AG04450 (cell line): ENCODE measurements at places on chromosomes 5 and 9. TPM values are rescaled to one million over a fixed set of nuclear protein-coding genes. Genes with fewer than 3 reads are reported as not detected.

DNA sequence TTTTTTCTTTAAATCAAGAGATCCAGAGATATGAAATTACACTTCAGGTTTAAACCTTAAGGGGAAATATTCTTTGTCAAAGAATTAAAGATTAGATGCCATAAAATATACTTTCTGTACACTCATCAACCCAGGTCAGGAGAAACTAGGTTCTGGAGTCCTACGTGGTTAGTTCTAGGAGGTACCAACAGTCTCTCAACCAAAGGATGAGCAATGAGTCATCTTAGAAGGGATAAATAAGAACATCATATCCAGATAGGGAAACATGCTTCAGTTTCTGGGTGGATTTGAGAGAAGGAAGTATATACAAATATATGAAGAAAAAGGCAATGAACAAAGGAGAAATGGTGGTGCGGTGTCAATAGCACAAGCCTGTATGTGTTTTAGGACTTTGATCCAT is 98.2 kb downstream of the CSNK1G3 start:
- no peak for DNase-seq

CDC20B gene
- not detected in 2 replicates for polyA plus RNA-seq

GRCh38 chr9:70435948-70436347 is 21.5 kb upstream of the KLF9 start:
- no peak for DNase-seq

- DNase-seq, result no peak
Measured at GRCh38 chr9:21709464-21710058, 92.9 kb upstream of the MTAP start.

DNA sequence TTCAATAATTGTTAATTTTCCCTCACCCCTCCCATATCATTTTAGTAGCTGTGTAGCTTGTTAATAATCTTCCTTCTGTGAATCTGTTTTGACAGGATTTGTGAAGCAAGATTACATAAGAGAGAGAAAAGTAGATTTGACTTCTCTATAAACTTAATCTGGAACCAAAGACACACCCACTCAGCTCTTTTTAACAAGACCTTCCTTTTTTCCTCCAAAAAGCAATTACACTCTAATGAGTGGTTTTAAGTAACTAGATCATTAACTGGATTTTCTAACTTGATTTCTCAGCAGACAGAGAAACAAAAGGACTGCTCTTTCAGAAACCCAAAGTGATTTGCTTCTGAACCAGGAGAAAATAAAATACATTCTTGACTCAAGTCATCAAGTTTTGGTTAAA is 21.9 kb downstream of the RFK start:
- no peak for DNase-seq

DNA sequence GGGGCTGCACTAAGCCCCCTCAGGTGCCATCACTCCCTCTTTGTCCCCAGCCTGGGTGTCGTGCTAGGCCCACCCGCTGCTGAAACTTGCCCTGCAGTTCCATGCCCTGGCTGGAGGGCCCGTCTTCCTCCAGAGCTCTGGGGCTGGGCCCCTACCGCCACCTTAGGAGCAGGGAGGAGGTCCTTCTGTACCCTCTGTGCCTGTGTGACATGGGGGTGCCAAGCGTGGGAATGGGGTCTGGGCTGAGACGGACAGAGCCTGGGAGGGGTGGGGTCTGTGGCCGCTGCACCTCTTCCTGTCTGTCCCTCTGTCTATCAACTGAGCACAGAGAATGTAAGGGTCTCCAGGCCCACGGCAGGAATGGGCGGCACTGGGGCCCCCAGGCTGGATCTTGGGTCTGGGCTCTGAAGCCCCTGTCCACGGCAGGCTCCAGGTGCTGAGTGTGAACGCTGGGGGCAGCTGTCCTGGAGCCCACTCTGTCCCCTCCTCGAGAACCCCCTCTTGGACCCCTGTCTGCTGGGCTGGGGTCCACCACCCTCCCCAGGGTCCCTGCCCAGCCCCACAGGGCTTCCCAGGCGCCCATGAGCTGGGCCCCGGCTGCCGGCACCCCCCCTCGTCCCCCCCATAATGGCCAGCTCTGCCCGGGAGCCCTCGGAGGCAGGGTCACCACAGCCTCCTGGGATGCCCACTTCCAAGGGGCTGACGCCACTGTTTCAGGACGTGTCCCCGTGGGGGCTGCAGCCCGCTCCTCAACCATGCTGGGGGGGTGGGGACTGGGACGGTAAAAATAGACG is 15.8 kb upstream of the NRARP start:
- no peak for DNase-seq

DNA sequence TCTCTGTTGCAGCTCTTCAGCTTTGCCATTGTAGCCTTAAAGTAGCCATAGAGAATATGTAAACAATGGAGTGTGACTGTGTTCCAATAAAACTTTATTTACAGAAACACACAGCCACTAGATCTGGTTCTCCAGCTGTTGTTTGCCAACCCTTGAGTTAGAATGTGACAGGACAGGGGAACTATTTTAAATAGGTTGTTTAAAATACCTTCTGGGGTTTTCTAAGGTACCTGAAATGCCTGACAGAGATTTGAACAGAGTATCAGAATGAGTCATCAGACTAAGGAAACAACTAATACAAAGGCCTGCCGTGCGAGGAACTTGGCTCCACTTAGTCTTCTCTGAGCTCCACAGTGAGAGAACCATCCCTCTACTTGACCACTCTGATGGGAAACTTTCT is 85.4 kb downstream of the HSD17B4 start:
- DNase-seq, result no peak

FCN1 gene
- not detected in 2 replicates for polyA plus RNA-seq

DNA sequence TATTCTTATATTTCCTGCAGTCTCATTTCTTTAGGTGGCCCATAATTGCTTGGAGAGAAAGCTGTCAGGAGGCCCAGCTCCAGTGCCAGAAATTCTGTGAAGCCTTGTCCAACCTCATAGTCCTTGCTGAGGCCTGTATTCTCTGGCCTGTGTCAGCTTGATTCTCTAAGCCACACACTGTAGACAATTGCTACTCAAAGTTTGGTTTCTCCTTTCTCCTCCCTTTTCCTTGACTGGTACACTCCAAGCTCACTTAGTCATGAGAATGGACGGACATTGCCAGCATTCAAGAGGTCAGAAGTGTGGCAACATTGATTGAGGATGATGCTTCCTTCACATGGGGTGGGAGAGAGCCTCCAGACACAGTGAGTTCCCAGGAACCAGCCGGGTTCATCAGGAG is 71.3 kb upstream of the CXCL14 start:
- DNase-seq, result no peak

MYOT gene
- not detected in 2 replicates for polyA plus RNA-seq

DNA sequence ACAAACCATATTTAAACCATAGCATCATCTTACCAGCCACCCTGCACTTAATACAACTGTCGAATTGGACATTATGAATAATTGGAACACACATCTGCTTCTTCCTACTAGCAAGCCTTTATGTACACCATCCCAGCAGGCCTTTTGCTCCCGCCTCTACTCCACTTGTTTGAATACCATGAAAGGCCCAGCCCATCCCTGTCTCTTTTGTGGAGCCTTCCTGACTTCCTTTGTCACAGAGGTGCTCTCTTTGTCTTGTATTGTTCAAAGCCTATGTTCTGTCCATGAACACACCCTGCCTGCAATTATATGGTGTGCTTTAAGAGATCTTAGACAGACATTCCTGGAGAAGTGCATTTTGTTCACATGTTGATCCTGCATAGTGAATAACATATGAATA is 465.7 kb downstream of the DIRAS2 start:
- DNase-seq, result no peak

GRCh38 chr5:94715768-94716167 is 97.3 kb downstream of the SLF1 start:
- DNase-seq, result no peak

DNA sequence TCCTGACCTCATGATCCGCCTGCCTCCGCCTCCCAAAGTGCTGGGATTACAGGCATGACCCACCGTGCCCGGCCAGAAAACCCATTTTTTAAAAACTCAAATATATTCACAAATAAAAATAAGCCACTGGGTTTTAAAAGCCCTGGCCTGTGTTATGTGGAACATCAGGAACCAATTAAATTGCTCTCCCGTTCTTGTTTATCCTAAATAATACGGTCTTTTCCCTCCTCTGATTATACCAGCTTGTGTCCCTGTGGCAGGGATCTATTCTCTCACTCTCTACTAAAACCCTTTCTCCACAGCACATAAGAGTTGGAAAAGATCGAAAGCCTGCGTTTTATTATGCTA is 30.1 kb upstream of the LPAR1 start:
- no peak for DNase-seq

GRCh38 chr5:31990081-31990650 is 184.0 kb downstream of the GOLPH3 start:
- no peak for DNase-seq

PCDHB8 gene
- polyA plus RNA-seq, result 0.20 and 0.25 TPM in 2 replicates

DNA sequence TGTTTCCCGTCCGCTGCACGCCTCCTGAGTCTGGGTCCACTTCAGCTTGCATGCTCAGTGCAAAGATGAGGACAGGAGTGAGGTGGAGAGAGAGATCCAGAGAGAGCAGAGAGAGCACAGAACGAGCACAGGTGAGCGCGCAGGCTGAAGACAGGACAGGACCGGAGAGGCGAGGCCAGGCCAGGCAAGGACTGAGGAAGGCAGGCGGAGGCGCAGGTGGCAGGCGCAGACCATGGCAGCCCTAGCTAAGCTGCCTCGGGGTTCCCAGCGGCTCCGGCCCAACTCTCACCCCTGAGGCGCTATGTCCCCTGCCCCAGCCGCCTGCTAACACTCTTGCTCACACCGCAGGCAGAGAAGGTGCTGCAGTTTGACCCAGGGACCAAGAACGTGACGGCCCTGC is 9.7 kb downstream of the GRIN1 start:
- no peak for DNase-seq

GRCh38 chr9:133732639-133733408 is 5.3 kb downstream of the SARDH start:
- no peak for DNase-seq

- DNase-seq, result no peak
Measured at GRCh38 chr5:117547192-117547591, 972.6 kb upstream of the SEMA6A start.

DNA sequence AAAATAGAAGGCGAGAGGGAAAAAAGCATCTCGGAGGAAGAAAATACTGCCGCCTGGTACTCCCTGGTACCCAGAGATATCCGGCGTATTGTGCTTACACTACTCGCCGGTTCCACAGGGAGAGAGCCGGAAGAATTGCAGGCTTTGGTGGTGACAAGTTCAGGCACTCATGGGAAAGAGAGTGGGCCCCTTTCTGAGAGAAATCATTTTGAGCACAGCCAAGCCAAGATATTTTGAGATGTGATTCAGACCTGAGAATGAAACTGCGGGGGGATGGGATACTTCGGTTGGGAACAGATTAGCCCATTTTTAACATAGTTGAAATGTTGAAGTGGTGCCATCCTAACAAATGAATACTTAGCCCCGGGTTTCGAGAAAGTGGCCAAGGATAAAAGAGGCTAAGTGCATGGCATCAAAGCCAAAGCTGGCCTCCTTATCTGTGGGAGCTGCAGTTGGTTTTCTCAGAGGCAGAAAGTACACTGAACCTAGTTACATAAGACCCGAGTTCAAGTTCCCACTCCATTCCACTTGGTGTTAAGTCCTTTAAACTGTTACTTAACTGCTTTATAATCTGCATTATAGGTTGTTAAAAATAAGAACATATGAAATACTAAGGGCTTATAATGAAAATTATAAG is 62.7 kb downstream of the SLC1A3 start:
- no peak for DNase-seq

DNA sequence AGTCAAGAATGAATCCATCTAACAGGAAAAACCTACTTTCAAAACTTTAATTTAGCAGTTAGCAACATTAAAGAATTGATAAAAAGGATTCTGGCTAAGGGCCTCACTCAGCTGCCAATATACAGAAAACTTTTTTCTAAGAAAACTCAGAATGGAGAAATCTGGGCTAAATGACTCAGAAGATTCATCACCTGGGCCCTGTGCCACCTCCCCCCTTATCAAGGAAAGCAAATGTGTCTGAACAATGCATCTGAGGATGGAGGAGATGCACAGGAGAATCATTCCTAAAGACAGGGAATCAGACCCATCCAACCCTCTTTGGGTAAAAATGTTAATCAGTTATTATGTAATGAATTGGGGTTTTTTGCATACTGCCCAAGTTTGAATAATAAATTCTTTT is 592.0 kb upstream of the DMAC1 start:
- DNase-seq, result no peak

- DNase-seq, result no peak
Measured at GRCh38 chr5:1753490-1753889, 46.1 kb downstream of the MRPL36 start.

DNA sequence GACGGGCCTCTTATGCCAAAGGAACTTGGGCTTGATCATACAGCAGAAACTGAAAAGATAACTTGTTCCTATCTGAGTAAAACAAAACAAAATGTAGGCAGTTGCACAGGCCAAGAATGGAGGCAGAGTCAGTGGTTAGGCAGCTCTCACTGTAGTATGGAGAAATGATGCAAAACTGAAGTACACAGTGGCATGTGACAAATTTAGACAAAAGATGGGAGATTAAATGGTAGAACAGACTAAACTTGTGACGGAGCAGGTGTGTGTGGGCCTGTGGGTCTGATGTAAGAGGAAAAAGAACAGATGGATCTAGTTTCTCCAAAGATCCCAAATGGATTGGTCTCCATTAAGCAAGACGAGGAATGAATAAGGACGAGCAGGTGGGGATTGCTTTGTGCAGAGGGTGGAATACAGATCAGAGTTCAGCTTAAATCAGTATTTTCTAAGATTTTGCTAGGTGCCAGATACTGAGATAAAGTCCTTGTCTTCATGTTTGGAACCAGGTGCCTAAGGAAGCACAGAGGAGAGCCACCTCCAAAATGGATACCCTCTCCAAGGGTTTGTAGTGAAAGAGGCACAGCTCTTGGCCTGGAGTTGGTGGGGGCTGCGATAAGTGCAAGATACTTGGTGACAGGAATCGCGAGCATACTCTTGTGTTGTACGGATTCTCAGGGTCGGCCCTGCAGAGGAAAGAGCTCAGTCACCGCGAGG is 722 bp upstream of the DCP2 start:
- no peak for DNase-seq

SPATA6L gene
- polyA plus RNA-seq, result 1.0 and 1.1 TPM in 2 replicates

NLN gene
- 24.2 and 28.8 TPM in 2 replicates for polyA plus RNA-seq

TEK gene
- polyA plus RNA-seq, result 34.6 and 35.2 TPM in 2 replicates

- DNase-seq, result no peak
Measured at GRCh38 chr5:151204051-151204450, 19.8 kb downstream of the CCDC69 start.

GRCh38 chr9:125534971-125535701 is 171.9 kb downstream of the MAPKAP1 start:
- DNase-seq, result no peak
